ENCODE measurements at places on chromosomes 3 and 15.

DNA sequence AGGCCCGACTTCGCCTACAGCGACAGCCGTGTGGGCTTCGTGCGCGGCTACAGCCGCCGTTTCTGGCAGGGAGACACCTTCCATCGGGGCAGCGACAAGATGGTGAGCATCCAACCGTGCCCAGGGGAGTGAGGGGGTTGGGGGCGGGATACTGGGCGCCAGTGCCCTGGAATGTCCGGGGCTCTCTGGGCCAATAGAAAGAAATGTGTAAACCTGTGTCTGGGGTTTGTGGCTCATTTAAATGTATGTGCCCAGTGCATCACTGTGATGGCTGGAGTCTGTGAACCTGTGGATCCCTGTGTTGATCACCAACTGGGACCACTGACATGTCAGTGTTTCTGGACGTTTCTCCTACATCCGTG lies 423 bp downstream of the CHAC1 start:
- no peak for DNase-seq

- DNase-seq = no peak
These were observed 48.3 kb downstream of the EXD1 start for GRCh38 chr15:41182266-41182665.

- DNase-seq = no peak
These were observed 15.3 kb downstream of the SPCS1 start for GRCh38 chr3:52721002-52721729.

GRCh38 chr15:53397041-53397616 lies 362.3 kb downstream of the WDR72 start:
- no peak for DNase-seq

DNA sequence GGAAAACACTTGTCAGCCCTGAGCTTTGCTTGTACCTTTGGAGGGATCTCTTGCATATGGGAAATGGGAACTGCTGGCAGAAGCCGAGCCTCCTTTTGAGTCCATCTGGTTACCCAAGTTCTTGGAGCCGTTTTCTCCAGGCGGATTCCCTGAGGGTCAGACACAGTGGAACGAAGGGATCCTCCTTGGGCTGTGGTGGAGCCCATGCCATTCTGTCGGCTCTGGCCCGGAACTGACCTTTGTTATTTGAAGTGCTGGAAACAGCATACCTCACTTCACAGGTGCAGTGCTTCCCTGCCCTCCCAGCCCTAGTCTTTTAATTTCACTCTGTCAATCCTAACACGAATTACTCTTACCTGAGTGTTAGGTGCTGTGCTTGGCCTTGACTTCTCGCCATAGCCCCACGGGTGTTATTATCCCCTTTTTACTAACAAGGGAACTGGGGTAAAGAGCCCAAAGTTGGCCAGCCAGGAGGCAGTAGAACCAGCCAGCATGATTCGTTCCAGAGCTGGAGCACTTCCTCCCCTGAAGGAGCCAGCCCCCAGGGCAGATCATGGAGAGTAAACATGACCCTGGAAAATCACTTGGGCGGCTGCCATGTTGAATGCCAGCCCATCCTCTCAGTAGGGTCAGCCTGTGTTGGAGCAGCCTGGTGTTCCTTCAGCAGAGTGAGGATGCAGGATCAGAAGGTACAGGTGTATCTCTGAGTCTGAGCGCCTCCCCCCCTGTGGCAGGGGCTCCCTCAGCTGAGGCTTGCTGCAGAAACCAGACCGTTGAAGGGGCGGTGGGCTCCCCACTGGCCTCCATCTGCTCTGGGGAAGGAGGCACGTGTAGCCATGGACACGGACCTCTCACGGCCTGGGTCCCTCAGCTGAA lies 143.2 kb downstream of the DNAJB8 start:
- no peak for DNase-seq

GRCh38 chr3:140762746-140763145 lies 84.9 kb downstream of the TRIM42 start:
- DNase-seq = no peak

DNA sequence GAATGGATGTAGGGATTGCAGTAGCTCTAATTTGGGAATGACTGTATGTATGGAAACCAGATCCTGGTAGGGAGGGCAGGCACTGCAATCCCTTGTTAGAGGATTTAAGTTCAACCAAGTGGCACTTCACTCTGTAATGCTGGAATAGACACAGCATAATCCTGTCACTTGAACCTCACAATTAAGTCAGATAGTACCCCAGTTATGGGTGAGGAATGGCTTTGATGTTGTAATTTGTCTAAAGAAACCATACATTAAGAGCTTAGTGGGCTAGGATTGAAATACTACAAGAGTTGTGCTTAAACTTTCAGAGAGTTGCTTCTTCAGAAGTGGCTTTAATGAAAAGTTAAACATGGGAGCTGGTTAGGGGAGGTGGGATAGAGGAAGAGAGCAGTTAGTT lies 9.3 kb downstream of the RAB7A start:
- DNase-seq = no peak

- no peak for DNase-seq
These were observed 51.5 kb downstream of the CMTM6 start for GRCh38 chr3:32450992-32451659.

- no peak for DNase-seq
These were observed 45.5 kb downstream of the UBE2E2 start for GRCh38 chr3:23248594-23249131.

- DNase-seq = no peak
These were observed 45.6 kb downstream of the NME9 start for GRCh38 chr3:138284079-138284478.

DNA sequence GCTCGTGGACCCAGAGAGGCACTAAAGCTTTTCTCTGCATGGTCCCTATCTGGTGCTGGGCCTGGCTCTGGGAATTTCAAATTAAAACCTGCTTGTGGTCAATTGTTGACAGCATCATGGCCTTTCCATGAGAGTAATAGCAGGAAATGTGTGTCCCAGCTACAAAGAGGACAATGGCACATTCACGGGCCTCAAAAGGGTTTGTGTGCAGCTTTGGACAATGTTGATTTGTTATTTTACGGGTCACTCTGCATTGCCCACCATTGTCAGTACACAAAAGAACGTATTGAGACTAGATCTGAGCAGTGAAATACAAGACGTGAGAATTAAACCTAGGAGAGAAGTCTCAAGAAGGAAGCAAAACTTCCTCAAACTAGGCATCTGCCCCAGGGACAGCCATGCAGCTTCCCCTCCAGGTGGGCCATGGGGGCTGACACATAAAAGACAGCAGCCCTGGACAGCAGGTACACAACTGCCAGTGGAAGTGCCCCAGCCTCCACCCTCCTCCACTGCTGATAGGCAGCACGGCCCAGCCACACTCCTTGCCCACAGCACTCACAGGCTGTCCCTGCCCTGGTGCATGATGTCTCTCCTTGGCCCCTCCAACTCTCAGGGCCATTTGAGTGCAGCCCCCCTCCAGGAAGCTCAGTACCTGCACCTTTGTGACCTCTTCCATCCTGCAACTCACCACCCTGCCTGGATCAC lies 15.9 kb upstream of the LTF start:
- DNase-seq = no peak

DNA sequence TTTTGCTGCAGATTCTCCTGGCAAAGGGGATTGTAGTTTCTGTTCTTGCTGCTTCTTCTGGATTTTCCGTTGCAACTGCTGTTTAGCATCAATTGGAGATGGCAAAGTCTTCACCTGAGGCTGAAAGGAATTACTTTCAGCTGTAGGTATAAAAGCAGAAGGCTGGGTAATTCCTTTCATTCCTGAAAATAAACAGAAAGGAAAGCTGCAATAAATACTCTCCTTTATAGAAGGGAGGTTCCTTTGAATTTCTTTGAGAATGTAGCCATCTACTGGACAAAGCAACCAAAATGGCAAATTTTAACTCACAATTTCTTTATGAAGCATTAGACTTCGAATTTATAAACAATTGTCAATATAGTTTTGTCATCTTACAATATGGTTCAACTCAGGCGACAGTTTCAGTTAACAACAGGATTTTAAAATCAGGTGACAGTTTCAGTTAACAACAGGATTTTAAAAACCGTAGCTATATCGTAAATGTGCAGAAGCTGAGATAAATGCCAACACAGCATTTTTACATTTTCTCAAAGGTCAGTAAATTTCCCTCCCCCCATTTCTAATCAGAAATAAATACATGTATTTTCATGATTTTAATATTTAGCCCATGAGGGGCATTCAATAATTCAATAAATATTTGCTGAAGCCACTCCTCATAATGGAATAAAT lies 104.9 kb upstream of the NEDD4 start:
- no peak for DNase-seq

- peak; percentile 50 for DNase-seq
These were observed at the start of gene PAK6 for GRCh38 chr15:40238532-40239403. TSS of gene PAK6 (plus strand) at chr15:40239063. CDS start at chr15:40264786, 25,723 bp downstream.

DNA sequence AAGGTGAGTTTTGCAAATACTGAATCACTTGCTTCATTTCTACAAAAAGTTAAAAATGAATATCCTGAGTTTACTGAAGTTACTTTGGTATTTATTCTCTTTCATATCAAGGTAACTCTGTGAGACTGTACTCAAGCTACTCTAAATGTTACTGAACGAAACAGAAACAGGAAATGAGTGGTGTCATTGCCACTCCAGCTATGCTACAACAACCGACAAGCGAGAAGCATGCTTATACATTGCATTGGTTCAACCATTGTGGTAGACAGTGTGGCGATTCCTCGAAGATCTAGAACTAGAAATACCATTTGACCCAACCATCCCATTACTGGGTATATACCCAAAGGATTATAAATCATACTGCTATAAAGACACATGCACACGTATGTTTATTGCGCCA lies 313.2 kb upstream of the THBS1 start:
- no peak for DNase-seq

DNA sequence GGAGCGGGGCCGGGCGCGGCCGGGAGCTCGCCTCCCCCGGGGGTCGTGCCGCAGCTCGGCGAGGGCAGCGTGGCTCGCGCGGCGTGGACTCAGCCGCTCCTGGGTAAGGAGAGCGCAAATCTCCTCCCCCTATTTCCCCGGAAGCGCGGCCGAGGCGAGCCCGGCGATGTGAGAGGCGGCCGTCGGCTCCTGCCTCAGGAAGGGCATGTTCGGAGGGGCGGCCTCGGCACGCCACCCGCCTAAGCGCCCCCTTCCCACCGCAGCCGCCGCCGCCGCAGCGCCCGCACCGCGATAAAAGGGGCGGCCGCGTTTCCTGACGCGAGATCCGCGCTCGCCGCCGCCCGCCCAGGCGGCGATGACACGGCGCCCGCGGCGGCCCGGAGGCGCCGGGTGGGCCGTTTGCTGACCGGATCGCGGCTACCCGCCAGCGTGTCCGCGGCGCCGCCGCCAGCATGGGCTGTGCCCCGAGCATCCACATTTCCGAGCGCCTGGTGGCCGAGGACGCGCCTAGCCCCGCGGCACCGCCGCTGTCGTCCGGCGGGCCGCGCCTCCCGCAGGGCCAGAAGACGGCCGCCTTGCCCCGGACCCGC lies at the start of gene PDE8A:
TSS of gene PDE8A (plus strand) at position 146 of the 590 bp plus-strand sequence. CDS start at position 453, 307 bp downstream.
- peak; percentile 55 for DNase-seq

DNA sequence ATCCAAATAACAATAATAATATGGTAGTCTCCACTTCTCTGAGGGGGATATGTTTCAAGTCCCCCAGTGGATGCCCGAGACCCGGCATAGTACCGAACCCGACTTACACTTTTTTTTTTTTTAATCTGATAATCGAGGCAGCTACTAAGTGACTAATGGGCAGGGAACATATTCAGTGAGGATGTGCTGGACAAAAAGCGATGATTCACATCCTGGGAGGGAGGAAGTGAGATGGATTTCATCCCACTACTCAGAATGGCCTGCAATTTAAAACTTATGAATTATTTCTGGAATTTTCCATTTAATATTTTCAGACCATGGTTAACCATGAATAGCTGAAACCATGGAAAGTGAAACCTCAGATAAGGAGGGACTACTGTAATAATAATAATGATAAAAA lies 49.5 kb upstream of the SELENOK start:
- no peak for DNase-seq
